Stromal cell of bone marrow (primary cell): ENCODE measurements at places on chromosomes 12 and 14.

GRCh38 chr14:92385561-92385960 is 62.6 kb downstream of the SLC24A4 start:
- no peak for DNase-seq

DNA sequence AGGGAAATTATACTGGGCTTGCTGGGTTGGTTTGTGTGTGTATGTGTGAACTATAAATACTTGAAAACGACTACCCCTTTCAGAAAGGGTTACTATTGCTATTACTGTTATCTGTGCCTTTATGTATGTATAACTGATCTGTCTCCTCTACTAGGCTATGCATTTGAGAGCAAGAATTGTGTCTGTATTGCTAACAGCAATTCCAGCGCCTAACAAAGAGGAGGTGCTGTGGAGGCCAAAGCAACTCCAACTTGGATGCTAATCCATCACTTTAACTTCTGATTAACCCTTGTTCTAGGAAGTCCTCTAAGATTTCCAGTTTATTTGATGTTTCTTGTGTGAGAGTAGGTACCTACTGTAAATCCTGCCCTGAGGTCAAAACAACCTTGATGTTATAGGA is 313.9 kb downstream of the PCNX1 start:
- DNase-seq = no peak

DNA sequence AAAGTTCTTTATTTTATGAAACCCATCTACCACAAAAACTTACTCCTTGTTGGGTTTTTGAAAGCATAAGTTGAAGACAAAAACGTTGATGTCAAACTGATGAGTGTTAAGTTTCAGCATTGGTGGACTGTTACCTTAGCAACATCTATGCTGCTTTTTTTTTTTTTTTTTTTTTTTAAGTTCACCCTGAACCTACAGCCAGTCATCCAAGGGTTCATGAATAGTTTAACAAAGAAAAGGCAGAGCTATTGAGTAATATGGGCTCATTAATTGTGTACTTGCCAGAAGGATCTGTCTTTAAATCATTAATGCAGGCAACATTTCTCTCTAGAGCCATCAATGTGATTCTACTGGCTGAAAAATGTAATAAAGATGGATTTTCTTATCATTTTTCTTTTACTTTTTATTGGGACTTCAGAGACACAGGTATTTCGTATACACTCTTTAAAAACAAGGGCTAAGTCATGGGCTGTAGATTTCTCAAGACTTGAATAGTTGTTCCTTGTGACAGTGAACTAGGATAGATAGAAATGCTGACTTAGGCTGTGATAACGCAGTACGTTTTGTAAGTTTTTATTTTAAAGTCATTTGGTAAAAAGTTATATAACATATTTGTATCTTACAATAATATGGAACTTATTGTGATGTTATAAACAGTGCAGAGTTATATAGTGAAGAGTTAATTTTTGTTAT is at the start of gene PTPRQ:
Gene PTPRQ, plus strand, starts transcription at position 262 of the 693 bp plus-strand sequence. Its CDS starts 111 bp downstream, at position 373.
- DNase-seq = no peak

GRCh38 chr12:121578230-121579189 is 2.3 kb downstream of the KDM2B start:
- DNase-seq = no peak
